CD4-positive, CD25-positive, alpha-beta regulatory T cell (primary cell): ENCODE measurements at places on chromosomes 3 and 15.

DNA sequence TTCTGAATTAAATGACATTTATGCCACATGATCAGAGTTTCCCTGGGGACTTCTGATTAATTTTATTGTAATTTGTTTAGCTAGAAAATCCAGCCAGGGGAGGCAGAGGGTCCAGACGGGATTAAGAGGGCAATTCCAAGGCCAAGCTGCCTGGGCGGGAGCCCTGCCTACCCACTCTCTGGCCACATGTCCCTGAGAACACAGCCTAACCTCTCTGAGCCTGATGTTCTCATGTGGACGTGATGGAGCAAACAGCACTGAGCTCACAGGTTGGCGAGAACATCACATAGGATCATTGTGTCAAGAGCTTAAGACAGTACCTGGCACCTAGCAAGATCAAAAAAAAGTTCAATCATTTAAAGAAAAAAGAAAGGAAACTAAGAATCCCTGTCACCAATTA, 1.0 kb downstream of the LRRC2 start:
- DNase-seq: no peak
- no peaks in the 10 kb centered on the region for H3K36me3 ChIP-seq
- H3K27me3 ChIP-seq: peaks cover 4% of the 10 kb centered on the region
- no peak overlapping the region for H3K27ac ChIP-seq

GRCh38 chr3:94172695-94173310, 109.9 kb downstream of the NSUN3 start:
- H3K27ac ChIP-seq: no peak overlapping the region
- no peak overlapping the region for H3K4me3 ChIP-seq
- H3K36me3 ChIP-seq: no peaks in the 10 kb centered on the region
- H3K27me3 ChIP-seq: peaks cover 5% of the 10 kb centered on the region

- no peak for DNase-seq
- peaks cover 6% of the 10 kb centered on the region for H3K36me3 ChIP-seq
- H3K4me3 ChIP-seq: no peak overlapping the region
- no peaks in the 10 kb centered on the region for H3K27me3 ChIP-seq
- no peak overlapping the region for H3K27ac ChIP-seq
- H3K4me1 ChIP-seq: no peaks in the 10 kb centered on the region
Measured at GRCh38 chr3:183975981-183976662, 41.6 kb downstream of the ABCC5 start.

DNA sequence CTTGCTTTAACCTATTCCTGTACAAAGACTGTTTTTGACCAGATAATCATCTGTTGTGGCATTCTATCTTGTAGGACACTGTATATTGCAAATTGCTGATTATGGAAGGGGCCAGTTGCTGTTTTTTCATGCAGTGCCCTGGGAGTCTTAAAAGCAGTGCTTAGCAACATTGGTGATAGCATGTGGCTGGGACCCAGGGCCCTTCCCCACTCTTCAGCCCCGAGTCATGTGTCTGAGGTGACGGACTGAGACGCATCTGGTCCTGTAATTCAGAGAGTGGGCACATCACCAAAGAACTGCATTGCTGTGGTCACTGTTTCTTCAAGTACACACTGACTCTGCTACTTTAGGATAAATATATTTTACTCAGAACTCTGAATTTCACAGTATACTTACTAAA, 63.4 kb downstream of the SNRK start:
- H3K27me3 ChIP-seq: no peaks in the 10 kb centered on the region
- H3K36me3 ChIP-seq: peaks cover 67% of the 10 kb centered on the region
- H3K27ac ChIP-seq: no peak overlapping the region
- DNase-seq: no peak
- H3K4me1 ChIP-seq: peaks cover 35% of the 10 kb centered on the region

GRCh38 chr3:189269365-189269764, 97.6 kb downstream of the TPRG1 start:
- DNase-seq: no peak
- H3K4me1 ChIP-seq: no peaks in the 10 kb centered on the region
- H3K27me3 ChIP-seq: no peaks in the 10 kb centered on the region
- no peak overlapping the region for H3K27ac ChIP-seq

GRCh38 chr15:70316059-70316600, 218.4 kb upstream of the TLE3 start:
- H3K36me3 ChIP-seq: no peaks in the 10 kb centered on the region
- no peaks in the 10 kb centered on the region for H3K27me3 ChIP-seq
- no peak overlapping the region for H3K4me3 ChIP-seq
- no peaks in the 10 kb centered on the region for H3K4me1 ChIP-seq
- H3K27ac ChIP-seq: no peak overlapping the region
- no peak for DNase-seq

DNA sequence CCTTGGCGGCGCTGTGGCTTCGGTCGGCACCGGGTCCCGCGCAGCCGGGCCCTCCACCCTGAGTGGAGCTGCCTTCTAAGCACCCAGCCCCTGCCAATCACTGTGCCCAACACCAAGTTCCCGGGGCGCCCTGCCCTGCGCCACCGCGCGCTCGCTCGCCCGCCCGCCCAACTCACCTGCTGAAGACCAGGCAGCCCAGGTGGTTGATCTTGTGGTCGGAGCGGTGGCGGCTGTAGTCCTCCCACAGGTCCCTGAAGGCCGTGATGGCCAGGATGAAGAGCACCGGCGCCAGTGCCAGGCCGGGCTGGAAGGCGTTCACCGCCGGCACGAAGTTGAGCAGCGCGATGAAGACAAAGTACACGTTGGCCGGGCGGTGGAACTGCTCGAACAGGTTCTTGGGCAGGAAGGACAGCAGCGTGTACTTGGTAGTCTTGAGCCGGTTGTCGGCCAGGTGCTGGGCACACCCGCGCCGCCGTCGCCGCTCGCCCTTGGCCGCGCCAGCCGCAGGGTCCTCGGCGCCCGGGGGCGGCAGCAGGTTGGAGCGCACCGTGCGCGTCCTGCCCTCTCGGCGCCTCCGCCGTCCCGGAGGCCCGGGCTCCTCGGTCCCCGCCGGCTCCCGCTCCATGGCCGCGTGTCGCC, 536 bp downstream of the ATP10A start:
- no peaks in the 10 kb centered on the region for H3K36me3 ChIP-seq
- H3K4me3 ChIP-seq: no peak overlapping the region
- H3K27ac ChIP-seq: peak overlapping the region; percentile 79
- H3K4me1 ChIP-seq: peaks cover 46% of the 10 kb centered on the region
- H3K27me3 ChIP-seq: no peaks in the 10 kb centered on the region

DNA sequence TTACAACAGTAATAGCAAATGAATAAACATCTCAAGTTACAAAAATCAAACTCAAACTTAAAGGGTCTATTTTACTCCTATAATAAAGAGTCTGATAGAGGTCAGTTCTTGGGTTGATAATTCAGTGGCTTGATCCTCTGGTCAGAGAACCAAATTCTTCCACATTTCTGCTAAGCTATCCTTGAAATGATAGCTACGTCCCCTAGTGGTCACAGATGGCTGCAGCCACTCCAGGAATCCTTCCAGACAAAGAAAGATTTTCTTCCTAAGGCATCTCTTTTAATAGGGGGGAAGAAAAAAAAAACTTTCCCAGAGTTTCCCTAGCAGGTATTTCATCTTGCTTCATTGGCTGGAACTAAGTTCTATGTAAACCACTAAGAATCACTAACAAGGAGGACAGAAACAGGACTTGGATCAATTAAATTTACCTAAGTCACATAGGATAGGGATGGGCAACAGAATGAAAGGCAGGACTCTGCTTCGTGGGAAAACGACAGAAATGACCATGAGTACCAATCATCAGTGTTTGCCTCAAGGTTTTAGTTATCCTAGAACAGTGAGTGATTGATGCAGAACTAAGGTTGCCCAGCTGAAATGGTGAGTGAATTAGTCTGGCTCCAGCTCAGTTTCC, 160.7 kb downstream of the STAC start:
- H3K27me3 ChIP-seq: no peaks in the 10 kb centered on the region
- no peak for DNase-seq
- no peaks in the 10 kb centered on the region for H3K4me1 ChIP-seq
- no peaks in the 10 kb centered on the region for H3K36me3 ChIP-seq
- no peak overlapping the region for H3K27ac ChIP-seq
- H3K4me3 ChIP-seq: no peak overlapping the region

DNA sequence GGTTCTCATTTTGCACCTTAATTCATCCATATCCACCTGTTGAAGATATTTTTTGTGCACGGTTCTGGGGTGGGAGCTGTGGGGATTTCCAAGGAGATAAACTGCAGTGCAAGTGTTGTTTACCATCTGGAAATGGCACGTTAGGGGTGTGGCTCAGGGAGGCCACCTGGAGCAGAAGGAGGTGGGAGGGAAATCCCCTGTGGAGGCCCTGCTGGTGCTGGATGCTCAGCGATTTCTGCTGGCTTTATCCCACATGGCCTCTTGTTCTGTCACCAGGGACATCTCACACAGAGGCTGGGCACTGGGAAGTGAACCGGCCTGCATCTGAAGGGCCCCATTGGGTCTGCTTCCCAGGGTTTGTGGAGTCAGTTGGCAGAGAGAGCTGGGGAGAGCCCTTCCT, 24.3 kb downstream of the TRPM1 start:
- DNase-seq: peak; percentile 18
- no peak overlapping the region for H3K27ac ChIP-seq
- peaks cover 3% of the 10 kb centered on the region for H3K4me1 ChIP-seq
- H3K4me3 ChIP-seq: no peak overlapping the region
- H3K27me3 ChIP-seq: peaks cover 8% of the 10 kb centered on the region

DNA sequence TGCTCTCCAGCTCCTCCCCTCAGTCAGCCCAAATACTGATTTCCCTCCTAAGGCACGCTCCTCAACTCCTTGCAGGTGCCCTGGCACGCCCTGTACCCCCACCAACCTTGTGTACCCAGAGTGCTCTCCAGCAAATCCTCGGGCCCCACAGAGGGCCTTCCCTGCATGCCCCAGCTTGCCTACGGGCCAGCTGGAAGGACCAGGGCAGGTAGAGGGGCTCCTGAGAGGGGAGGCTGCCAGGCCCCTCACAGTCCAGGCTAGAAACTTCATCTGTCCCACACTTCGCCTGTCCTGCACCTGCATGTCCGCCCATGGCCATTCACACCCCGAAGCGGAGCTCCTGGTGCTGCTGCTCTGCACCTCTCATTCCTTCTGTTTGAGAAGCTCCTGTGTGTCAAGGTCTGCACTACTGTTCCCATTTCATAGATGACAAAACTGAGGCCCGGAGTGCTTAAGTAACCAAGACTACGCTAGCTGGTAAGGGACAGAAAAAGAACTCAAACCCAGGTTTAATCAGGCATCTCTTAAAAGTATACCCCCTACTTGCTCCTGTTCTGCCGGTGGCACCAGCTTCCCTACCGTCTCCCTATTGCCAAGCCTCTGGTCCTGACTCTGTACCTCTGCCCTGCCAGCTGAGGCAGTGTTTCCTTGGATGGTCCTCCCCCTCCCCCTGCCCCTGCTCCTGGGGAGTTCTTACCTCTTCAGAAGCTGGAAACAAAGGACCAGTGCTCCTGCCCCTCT, 35.6 kb downstream of the ZXDC start:
- H3K27me3 ChIP-seq: no peaks in the 10 kb centered on the region
- no peak overlapping the region for H3K27ac ChIP-seq
- H3K4me1 ChIP-seq: no peaks in the 10 kb centered on the region
- H3K4me3 ChIP-seq: no peak overlapping the region

GRCh38 chr15:52246686-52247431, 48.7 kb downstream of the MYO5C start:
- no peak overlapping the region for H3K4me3 ChIP-seq
- H3K27me3 ChIP-seq: no peaks in the 10 kb centered on the region
- no peak for DNase-seq
- H3K4me1 ChIP-seq: no peaks in the 10 kb centered on the region

GRCh38 chr15:78415284-78415683, 22.7 kb upstream of the IREB2 start:
- H3K27me3 ChIP-seq: no peaks in the 10 kb centered on the region
- no peaks in the 10 kb centered on the region for H3K4me1 ChIP-seq

GRCh38 chr15:44537735-44538240, 841 bp downstream of the EIF3J start:
- peak overlapping the region; percentile 96 for H3K4me3 ChIP-seq
- peak; percentile 53 for DNase-seq
- peak overlapping the region; percentile 97 for H3K27ac ChIP-seq
- no peaks in the 10 kb centered on the region for H3K27me3 ChIP-seq
- peaks cover 56% of the 10 kb centered on the region for H3K4me1 ChIP-seq
- H3K36me3 ChIP-seq: peaks cover 22% of the 10 kb centered on the region

- peaks cover 6% of the 10 kb centered on the region for H3K27me3 ChIP-seq
- no peak for DNase-seq
- no peak overlapping the region for H3K4me3 ChIP-seq
Measured at GRCh38 chr3:186070550-186070949, 38.3 kb downstream of the ETV5 start.

GRCh38 chr3:51928438-51928837, 13.3 kb downstream of the RRP9 start:
- H3K4me1 ChIP-seq: no peaks in the 10 kb centered on the region
- no peak overlapping the region for H3K27ac ChIP-seq
- H3K36me3 ChIP-seq: peaks cover 7% of the 10 kb centered on the region
- no peak for DNase-seq

- H3K36me3 ChIP-seq: peaks cover 40% of the 10 kb centered on the region
- H3K4me3 ChIP-seq: no peak overlapping the region
- no peaks in the 10 kb centered on the region for H3K27me3 ChIP-seq
- no peaks in the 10 kb centered on the region for H3K4me1 ChIP-seq
- no peak for DNase-seq
Measured at GRCh38 chr15:76258460-76258859, 52.8 kb downstream of the ETFA start.

- H3K27me3 ChIP-seq: no peaks in the 10 kb centered on the region
- no peak overlapping the region for H3K27ac ChIP-seq
- no peaks in the 10 kb centered on the region for H3K4me1 ChIP-seq
- H3K4me3 ChIP-seq: no peak overlapping the region
- H3K36me3 ChIP-seq: no peaks in the 10 kb centered on the region
Measured at GRCh38 chr3:180085122-180085710, 48.5 kb upstream of the PEX5L start.

GRCh38 chr15:77898811-77899730, 178.4 kb downstream of the TBC1D2B start:
- no peak overlapping the region for H3K27ac ChIP-seq
- no peak overlapping the region for H3K4me3 ChIP-seq
- no peaks in the 10 kb centered on the region for H3K4me1 ChIP-seq
- DNase-seq: no peak

GRCh38 chr3:87246662-87247429, 19.7 kb downstream of the CHMP2B start:
- H3K4me3 ChIP-seq: no peak overlapping the region
- DNase-seq: no peak
- peaks cover 32% of the 10 kb centered on the region for H3K36me3 ChIP-seq
